ENCODE measurements at places on chromosomes 7 and 10. TPM values are rescaled to one million over a fixed set of nuclear protein-coding genes. Genes with fewer than 3 reads are reported as not detected.

TMEM176A gene
- not detected for total RNA-seq

LEP gene
- not detected for total RNA-seq

ZDHHC4 gene
- 28.5 TPM for total RNA-seq

GPER1 gene
- 1.1 TPM for total RNA-seq

All from lung microvascular endothelial cell (primary cell).